ENCODE measurements at places on chromosomes 6 and 20.

DNA sequence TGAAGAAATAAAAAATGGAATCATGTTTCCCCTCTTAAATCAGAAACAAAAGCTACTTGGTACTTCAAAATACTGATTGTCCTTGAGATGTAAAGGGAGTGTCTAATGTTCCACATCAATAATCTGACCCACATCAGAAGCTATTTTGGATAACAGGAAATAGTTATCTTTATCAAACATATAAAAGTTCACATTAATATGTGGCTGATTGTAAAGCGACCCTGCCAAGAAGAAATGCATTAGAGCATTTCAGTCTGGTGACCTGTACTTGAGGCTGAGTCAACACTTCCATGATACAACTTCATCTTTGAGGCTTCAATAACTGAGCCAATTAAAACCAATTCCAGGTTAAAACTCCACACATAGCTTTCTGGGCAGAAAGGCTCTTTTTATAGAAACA lies 31.8 kb downstream of the SYNE1 start:
- peak; percentile 24 for DNase-seq

- no peak for DNase-seq
Observed at GRCh38 chr20:41335591-41335990, 5.0 kb upstream of the LPIN3 start.

- DNase-seq = no peak
Observed at GRCh38 chr6:142824426-142824825, 120.5 kb downstream of the HIVEP2 start.

- DNase-seq = no peak
Observed at GRCh38 chr20:45998761-45999160, 9.9 kb upstream of the MMP9 start.

DNA sequence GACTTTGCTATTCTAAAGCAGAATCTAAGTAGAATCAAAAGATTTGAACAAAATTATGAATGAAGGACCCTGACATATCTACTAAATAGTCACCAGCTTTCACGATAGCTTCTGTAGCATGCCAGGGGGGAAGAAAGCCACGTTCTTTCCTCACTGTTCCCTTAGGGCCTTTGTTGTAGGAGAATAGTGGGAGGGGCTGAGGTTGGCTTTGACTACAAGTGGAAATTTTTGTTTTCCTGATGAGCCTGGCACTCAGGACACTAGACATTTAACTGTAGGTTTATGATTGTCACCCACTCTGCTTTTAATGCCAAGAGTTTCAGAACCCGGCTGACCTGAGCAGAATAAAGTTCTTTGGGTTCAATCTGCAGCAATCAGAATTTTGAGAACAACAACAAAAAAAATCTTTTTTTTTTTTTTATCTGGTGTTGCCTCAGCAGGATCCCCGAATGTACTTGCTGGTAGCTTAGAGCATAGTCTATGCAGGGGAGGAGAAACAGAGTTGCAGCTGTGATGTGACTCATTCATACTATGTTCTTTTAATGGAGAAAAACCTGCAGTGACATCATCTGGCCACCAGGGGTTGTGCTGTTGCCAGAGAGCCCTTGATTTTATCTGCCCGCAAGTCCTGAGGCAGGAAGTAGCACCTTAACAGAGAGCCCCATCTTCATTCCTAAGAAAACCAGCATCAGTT lies 38.5 kb downstream of the TPD52L1 start:
- DNase-seq = peak; percentile 81

DNA sequence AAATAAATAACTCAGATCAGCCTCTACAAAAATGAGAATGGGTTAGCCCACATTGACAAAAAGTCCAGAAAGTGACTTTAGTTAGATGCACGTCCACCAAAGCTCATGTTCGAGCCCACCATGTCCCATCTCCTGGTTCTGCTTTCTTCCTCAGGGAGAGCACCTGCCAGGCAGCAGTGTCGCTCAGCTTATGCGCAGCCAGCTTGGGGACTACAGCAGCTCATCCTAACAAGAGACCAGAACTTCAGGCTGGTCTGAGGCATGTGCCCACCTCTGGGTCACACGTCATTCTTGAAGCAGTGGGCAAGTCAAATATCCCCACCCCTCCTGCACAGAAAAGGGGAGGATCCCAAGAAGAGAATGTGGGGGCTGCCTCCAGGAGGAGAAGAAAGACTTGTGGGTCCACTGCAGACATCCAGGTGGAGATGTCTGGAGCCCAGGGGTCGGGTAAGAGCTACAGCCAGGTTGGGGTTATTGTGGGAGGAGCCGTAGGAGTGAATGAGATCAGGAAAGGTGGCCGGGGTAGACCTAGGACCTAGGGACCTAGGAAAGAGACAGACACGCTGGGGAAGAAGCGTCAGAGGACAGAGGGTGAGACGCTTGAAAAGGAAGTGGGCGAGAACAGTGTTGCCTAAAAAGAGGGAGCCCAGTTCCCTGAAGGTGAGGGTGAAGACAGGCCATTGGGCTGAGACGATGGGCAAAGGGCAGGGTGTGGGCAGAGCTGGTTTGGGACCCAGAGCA lies 52.5 kb downstream of the SSR1 start:
- no peak for DNase-seq

DNA sequence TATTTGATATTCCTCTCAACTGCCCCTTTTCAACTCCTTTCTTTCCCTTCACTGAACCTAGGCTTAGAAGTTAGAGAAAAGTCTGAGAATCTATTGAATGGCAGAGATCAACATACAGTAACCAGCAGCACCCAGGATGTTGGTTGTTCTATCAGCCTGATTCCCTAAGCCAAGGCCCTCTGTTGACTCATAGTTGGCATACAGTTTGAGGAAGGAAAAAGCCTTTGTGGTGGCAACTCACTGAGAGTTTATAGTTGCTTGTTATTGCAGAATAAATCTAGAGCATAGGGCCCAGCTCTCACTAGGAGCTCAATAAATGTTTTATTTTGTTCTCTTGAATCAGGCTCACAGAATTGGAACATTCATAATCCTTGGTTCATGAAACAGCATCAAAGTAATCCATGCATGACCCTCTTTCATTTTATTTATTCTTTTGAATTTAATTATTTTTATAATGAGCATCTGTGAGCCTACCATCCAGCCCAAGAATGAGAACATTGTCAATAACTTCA lies 119.1 kb upstream of the ADGRF1 start:
- DNase-seq = no peak

- DNase-seq = no peak
Observed at GRCh38 chr6:89013438-89013837, 50.0 kb upstream of the RNGTT start.
